OCI-LY7 (cell line): ENCODE measurements at places on chromosomes 13 and 19. TPM values are rescaled to one million over a fixed set of nuclear protein-coding genes. Genes with fewer than 3 reads are reported as not detected.

- DNase-seq: no peak
Observed at GRCh38 chr13:95184317-95184716, 116.9 kb downstream of the ABCC4 start.

DNA sequence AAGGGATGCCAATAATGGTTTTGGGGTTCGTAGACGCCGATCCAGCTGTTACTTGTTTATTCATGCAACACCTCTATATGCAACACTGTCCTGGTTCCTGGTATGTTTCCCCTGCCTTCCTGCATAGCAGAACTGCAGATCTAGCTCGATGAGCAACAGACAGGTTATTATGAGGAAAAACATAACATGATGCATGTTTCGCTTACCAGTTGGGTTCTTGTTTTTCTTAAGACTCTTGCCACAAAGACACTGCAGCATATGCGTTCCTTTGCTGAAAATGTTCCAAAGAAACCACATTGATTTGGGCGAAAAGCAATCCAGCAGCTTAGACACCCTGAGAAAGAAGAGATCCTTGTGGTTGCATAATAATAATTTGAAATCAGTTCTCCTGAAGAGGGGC, 583 bp downstream of the FGF14 start:
- no peak for DNase-seq

DNA sequence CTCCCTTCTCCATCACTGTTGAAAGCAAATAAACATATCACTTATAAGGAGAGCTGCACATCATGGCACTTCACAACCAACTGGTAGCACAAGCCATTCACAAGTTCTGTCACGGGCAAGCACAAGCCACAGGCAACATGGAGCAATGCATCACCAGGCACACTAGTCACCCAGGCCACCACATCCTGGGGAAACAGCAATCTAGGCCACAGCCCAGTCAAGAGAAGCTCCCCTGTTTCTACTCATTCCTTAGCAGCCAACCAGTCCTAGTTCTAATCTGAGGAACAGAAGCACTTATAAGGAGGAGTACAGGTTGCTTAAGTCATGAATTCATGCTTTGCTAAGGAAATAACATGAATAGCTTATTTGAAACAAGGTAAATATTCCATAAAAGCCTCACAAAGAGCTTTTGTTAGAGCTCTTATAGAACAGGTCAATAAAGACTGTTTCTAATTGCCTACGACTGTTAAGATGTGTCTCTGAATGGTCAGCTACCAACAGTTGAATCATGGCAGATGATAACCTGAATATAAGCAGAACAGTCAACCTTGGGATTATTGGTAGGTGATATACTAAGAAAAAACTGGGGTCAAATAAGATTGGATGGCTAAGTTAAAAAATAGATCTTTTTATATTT, 169.0 kb downstream of the TBC1D4 start:
- no peak for DNase-seq

DNA sequence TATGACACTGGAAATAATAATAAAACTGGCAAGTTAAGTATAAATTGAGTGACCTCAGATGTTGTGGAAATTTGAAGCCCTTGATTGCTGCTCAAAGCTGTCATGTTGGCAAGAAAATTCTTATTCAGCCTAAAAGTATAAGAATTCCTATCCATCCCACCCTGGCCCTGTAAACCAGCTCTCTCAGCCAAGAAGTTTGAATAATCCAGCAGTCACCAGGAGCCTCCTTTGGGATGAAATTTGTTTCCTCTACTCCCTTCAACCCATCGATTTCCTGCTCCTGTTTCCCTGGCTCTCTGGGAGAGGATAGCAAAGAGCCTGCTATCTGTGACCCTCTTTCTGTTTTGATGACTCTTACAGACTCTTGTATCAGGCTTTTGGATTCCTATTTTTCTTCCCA, 169.3 kb downstream of the LHFPL6 start:
- DNase-seq: no peak

- DNase-seq: no peak
Observed at GRCh38 chr13:78201411-78201810, 282.8 kb upstream of the EDNRB start.

GRCh38 chr13:62331384-62331783, 915.7 kb upstream of the PCDH20 start:
- no peak for DNase-seq

DNA sequence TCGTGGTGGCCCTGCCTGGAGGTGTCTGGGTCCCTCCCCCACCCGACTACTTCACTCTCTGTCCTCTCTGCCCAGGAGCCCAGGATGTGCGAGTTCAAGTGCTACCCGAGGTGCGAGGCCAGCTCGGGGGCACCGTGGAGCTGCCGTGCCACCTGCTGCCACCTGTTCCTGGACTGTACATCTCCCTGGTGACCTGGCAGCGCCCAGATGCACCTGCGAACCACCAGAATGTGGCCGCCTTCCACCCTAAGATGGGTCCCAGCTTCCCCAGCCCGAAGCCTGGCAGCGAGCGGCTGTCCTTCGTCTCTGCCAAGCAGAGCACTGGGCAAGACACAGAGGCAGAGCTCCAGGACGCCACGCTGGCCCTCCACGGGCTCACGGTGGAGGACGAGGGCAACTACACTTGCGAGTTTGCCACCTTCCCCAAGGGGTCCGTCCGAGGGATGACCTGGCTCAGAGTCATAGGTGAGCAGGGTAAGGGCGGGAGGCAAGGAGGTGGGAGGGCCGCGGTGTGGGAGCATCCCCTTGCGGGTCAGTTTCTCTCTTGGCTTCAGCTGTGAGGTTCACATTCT, 19.2 kb downstream of the NECTIN2 start:
- no peak for DNase-seq

SYCN gene
- total RNA-seq: not detected in 2 replicates
